Left kidney (tissue), 8 donors: ENCODE measurements at places on chromosomes 1 and 21. TPM values are rescaled to one million over a fixed set of nuclear protein-coding genes. Genes with fewer than 3 reads are reported as not detected.

DNA sequence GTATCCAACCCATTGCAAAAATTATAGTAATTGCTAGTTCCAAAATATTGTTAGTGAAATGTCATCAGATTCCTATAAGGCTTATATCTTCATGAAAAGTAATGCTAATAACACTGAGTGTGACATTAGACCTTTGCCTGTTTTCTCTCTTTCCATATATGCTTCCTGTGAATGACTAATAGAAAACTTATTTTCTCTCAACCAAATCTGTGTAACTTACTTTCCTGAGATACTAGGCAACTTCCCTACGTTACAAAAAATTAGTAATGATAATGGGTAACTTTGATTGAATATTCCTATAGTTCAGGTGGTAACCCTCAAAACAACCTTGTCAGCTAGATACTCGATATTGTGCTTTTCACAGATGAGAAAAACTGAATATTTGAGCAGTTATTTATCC is 124.2 kb upstream of the HNRNPU start:
- DNase-seq = no peak

DNA sequence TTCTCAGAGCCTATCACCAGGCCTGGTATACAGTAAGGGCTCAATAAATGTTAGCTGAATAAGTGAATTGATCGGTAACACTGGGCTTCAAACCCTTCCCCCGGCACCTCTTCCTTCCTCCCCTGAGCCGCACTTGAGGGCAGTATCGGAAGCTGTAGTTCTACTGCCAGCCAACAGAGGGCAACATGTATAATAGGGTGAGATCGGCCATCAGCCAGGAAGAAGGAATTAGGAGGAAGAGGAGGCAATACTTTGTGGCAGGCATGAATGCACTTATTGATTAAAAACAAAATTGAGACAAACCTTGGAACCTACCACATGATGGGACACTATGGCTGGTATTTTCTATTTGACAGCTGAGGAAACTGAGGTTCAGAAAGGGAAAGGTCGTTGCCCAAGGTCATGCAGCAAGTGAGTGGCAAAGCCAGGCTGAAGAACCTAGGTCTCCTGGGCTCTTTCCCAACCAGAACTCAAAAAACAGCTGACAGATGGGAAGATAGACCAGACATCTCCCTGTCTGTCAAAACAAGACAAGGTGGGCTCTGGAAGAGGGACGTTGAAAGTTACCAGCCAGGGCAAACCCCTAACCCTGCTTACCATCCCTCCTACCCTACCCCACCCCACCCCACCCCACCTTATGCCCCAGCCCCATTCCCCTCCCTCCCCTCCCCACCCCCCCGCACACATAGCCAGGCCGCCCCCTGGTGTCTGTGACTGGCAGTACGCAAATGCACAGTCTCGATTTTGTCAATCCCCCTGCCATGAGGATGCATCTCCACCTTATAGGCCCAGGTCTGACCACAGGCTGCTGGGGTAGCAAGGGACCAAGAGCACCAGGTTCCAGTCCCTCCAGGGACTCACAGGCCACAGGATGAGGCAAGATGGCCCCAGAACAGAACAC is 107.3 kb upstream of the RUNX3 start:
- no peak for DNase-seq

GRCh38 chr1:89363196-89363595 is 663 bp upstream of the GBP6 start:
- DNase-seq = no peak

The CDC7 gene
- 26.2 TPM for polyA plus RNA-seq

GRCh38 chr1:213256438-213257087 is 205.5 kb downstream of the RPS6KC1 start:
- no peak for DNase-seq

GRCh38 chr1:167815650-167816049 is 93.9 kb downstream of the MPZL1 start:
- no peak for DNase-seq

- DNase-seq = no peak
These were observed 44.9 kb upstream of the ECE1 start for GRCh38 chr1:21335088-21335691.

DNA sequence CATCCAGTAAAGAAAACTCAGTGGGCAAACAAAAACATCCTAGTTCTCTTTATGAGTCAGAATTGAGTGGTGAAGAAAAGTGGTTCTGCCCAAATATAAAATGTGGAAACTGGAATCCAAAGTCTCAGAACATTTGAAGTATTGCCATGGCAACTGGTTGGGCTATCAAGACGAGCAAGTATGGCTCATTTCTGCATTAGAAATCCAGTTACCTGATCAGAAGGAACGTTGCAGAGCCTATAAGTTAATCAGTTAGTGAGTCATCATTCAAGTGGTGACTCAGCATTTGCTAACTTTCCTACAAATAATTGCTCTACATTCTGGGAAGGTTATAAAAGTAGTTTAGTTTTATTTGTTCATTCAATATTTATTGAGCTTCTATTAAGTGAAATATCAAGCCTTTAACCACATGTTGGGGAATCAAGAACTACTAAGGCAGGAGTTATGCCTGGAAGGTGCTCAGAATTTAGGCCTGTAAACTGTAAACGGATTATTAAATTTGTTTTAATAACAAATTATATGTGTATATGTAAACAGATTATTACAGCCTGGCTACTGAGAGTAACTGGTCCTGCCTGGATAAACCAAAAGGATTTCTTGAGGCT is 104.3 kb downstream of the PAPPA2 start:
- no peak for DNase-seq

The TRNAU1AP gene
- polyA plus RNA-seq = 25.6 TPM

The MNDA gene
- 2.5 TPM for polyA plus RNA-seq

DNA sequence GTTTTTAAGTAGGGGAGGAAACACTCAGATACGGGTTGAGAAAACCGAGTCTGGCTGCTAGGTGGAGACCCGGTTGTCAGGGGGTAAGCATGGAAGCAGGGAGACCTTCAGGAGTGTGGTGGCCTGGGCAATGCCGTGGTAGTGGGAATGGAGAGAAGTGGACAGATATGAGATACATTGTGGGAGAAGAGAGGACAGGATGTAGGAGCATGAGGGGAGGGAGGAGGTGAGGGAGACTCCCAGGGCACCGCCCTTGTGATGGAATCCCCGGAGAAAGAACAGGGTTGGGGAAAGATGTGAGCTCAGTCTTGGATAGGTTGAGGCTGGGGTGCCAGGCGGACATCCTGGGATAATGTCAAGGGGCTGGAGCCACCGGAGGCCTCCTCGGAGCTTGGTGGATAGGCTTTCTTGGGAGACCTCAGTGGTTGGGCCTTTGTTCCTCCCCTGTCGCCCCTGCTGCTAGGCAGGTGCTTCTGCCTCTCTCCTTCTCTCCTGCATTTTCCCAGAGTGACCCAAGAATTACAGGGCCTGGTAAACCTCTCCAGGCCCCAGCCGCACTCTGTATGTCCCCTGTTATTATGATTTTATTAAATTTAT is 21.3 kb downstream of the ZNF362 start:
- no peak for DNase-seq

GRCh38 chr1:188769936-188770335 is 1707.7 kb downstream of the BRINP3 start:
- DNase-seq = no peak

- no peak for DNase-seq
These were observed 5.7 kb upstream of the FTCD start for GRCh38 chr21:46160907-46161632.

DNA sequence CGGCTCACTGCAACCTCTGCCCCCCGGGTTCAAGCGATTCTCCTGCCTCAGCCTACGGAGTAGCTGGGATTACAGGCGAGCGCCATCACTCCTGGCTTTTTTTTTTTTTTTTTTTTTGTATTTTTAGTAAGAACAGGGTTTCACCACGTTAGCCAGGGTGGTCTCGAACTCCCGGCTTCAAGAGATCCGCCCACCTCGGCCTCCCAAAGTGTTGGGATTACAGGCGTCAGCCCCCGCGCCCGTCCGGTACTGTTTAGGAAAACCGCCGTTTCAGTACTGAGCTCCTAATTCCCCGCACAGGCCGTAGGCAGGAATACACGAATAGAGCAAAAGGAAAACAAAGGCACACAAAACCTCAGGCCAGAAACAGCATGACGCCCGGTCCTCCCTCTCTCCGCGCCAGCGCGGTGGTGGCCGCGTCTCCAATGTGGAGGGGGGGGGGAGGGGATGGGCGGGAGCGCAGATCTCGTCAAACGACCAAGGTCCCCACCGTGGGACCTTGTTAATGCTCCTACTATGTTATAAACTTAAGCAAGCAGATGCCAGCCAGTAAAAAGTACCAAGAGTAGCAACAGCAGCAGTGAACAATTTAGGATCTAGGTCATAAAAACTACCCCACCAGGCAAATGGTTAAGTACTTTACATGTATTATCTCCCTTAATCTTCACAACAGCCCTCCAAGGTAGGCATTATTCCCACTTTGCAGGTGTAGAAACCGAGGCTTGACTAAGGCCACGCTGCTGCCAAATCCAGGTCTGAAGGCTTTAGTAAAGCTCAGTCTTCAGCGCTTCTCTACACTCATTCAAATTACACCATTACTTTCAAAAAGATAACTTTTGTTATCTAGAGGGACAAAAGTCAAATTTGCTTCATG is 648 bp upstream of the ADAR start:
- peak; percentile 54 for DNase-seq

DNA sequence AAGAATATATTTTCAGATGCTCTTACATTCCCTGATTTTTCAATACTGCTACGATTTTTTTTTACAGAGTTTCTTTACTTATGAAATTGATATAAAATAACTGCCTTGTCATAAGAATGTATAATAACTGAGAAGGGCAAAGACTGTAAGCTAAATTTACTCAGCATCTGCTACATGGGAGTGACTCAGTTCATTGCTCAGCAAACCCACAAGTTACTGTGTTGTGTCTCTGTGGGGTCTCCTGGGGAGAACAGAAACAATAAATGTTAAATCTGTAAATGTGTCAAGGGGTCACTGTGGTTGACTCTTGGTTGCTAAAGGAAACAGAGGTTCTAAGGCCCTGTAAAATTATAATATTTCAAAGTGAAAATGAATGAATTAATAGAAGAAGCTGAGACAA is 210.3 kb upstream of the CACYBP start:
- no peak for DNase-seq

- DNase-seq = no peak
These were observed 15.9 kb downstream of the ESPN start for GRCh38 chr1:6440198-6441126.

GRCh38 chr1:16967962-16968361 is 12.5 kb downstream of the MFAP2 start:
- DNase-seq = no peak

The VWA5B1 gene
- polyA plus RNA-seq = 2.5 TPM

DNA sequence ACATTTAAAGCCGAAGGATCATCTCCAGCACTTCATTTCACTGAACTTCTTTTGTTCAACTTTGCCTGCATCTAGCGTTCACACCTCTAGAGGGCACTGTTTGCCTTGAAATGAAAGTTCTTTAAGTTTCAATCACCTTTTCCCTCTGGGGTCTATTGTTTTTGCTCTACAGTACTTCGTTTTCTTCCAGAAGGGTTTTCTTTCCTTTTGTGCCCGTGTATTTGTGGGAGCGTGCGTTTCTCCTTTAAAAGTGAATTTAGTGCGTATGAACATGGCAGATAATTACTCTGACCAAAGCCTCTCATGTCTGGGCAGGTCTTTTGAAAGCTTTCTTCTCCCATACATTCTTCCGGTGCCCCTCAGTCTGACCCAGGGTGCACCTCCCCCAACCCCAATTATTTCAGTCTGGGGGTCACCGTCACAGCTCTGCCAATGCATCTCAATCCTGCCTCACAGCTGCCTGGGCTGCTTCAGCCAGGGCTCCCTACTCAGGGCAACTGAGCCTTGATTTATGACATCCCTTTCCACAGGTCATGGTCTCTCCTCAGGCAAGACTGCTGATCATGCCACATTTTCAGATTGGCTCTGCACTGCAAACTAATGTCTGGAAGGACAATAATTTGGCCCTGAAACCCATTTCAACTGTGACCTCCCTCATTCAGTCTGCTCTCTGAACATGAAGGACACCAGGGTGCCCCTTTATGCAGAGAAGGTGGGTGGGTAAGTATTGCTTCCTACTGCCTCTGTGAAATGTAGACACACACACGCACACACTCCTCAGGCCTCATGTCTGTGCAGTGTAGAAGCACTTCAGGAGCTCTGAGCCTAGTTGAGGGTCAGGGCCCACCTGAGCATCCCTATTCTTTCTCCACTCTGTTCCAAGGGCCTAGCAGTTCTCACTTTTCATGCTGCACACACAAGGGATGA is 88.6 kb downstream of the NUF2 start:
- peak; percentile 87 for DNase-seq

The TMEM52 gene
- polyA plus RNA-seq = 1.1 TPM

GRCh38 chr21:45993210-45994085 is 11.9 kb downstream of the COL6A1 start:
- no peak for DNase-seq
